ENCODE measurements at places on chromosomes 2 and 18. TPM values are rescaled to one million over a fixed set of nuclear protein-coding genes. Genes with fewer than 3 reads are reported as not detected.

GRCh38 chr2:193774166-193774565 is 1579.4 kb upstream of the TMEFF2 start:
- DNase-seq = no peak

GRCh38 chr2:178070824-178071223 is 1.8 kb downstream of the PDE11A start:
- DNase-seq = no peak

DNA sequence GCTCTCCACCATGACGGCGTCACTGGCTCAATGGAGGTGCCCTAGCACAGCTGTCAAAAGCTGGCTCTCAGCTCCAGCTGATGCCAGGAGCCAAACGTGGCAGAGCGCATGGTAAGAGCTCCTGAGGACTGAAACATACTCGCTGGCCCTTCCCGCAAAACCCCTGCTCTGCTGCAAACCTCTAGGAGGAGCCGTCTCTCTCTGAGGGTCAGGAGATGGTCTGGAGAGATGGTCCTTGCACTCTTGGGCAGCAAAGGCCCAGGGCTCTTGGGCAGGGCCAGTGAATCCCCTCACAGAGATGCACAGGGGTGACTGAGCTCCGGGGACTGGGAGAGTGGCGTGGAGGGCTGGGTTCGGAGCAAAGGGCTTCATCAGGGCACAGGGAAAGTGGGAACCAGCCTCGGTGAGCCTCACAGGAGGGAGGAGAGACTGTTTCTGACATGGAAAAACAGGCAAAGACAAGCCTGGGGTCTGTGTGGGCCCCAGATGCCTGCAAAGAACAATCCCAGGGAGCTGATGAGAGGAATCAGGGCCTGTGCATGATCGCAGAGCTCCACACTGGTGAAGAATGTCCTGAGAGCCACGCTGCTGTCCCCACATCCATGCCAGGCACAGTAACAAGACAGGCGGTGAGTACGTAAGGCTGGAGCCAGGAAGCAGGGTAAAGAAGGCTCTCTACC is 17.2 kb downstream of the SNORC start:
- DNase-seq = no peak

DNA sequence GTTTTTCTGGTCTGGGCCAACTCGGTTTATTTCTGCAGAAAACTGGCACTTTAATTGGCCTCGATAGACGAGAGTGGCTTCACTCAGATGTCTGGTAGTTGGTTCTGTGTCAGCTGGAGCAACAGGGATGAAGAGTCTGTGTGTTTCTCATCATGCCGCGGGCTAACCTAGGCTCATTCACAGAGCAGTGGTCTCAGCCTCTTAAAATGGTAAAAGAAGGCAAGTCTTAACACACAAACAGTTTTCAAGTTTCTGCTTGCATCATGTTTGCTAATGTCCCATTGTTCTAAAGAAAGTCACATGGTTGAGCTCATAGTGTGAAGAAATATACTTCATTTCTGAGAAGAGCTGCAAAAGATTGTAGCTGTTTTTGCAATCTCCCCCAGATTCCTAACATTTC is 37.5 kb upstream of the ANXA4 start:
- DNase-seq = no peak

- no peak for DNase-seq
Measured at GRCh38 chr18:21298351-21298750, 56.3 kb downstream of the GREB1L start.

- no peak for DNase-seq
Measured at GRCh38 chr2:134233728-134234136, 20.1 kb upstream of the MGAT5 start.

- DNase-seq = no peak
Measured at GRCh38 chr2:157233506-157233905, 24.0 kb upstream of the GALNT5 start.

DNA sequence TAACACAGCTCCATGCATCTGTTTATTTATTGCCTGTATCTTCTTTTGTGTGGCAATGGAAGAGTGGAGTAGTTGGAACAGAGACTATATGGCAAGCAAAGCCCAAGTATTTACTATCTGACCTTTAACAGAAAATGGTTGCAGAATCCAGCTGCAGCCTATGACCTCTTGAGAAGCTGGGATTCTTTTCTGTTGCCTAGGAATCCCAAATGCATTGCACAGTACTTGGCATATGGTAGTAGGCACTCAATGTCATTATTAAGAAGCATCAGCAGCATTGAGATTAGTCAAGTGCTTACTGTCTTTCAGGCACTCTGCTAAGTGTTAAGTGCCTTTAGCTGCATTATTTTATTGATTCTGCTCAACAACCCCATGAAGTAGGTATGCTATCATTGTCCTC is 331.6 kb downstream of the CCDC85A start:
- DNase-seq = no peak

GRCh38 chr2:138391946-138392345 is 109.6 kb upstream of the SPOPL start:
- DNase-seq = no peak

DNA sequence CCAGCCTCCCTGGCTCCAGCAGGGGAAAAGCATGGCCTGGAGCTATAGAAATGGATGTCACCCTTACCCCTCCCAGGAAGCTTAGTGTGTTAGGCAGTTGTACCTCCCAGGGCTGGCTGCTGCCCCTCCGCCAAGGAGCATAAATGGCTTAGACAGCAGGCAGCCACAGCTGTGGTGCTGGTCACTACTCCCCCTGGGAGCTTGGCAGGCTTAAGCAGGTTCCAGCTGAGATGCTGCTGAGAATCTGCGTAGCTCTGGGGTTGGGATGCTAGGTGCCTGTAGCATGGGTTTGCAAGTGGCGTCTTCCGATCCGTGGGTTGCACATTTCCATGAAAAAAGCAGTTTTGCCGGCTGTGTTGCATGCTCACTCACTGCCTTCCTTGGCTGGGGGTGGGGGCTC is 369.7 kb downstream of the CTNNA2 start:
- DNase-seq = no peak

DNA sequence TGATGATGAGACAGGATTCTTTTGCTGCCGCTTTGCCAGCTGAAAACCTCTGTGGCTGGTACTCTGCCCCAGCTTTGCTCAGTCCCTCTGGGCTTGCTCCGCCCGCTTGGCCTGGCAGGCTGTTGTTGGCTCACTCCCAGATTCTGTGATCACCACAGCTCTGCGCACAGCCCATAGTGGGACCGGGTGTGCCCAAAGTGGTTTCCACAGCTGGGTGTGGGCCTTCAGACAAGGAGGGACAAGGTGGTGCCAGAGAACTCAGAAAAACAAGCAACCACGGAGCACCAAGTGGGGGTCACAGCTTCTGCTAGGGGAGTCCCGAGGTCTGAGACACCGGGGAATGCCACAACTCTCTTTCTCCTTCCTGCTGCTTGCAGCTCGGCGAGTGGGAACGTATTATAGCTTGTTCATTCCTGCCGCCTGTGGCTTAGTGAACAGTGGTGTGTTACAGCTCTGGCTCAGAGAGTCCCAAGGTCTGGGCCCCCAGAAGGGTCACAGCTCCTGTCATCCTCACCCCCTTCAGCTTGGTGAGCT is 9.2 kb upstream of the KYNU start:
- no peak for DNase-seq

DNA sequence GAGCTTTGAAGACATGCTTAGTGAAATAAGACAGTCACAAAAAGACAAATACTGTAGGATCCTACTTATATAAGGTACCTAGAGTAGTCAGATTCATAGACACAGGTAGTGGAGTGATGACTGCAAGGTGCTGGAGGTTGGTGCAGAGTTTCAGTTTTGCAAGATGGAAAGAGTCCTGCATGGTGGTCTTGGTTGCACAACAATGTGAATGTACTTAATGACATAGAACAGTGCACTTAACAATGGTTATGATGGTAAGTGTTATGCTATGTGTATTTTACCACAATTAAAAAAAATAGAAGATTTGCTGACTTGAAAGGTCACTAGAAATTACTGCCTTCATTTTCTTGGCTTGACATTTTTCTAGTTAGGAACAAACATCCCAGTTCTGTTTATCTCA is 9.5 kb downstream of the CERS6 start:
- no peak for DNase-seq

DNA sequence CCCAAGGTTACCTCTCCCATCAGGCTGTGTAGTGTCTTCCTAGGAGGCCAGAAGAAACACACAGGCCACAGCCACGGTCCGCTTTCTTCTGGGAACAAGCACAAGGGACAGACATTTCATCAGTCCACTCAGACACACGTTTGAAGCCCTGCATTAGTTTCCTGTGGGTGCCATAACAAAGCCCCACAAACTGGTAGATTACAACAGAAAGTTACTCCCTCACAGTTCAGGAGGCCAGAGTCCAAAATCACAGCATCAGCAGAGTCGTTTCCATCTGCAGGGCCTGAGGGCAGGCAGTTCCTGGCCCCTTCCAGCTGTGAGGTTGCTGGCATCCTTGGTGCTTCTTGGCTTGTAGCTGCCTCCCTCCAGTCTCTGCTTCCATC is 8.8 kb upstream of the PRLH start:
- DNase-seq = no peak

GRCh38 chr2:141508806-141509595 is 621.8 kb downstream of the LRP1B start:
- DNase-seq = no peak

DNA sequence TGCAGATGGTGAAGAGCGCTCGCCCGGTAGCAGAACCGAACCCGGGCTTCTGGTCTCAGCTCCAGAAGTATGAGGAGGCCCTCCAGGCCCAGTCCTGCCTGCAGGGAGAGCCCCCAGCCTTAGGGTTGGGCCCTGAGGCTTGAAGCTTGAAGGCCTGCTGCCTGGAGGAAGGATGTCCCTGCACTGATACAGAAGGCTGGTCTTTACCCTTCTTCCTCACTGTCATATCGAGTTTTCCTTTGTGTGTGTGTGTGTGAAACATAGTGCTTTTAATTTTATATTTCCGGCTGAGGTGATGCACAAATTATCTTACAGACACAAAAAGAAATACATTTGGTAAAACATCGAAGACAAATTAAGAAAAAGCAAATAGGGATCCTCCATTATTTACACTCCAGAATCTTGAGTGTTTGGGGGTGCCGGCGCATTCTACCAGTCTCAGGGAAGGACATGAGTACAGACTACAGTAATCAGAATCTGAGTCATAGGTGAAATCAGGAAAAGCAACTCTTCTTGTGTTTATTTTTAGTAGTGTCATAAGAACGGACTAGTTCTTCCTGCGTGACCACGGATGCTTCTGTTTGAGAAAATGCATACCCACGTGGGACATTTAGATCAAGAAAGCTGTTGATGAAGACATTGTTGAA is 1.3 kb downstream of the DUSP28 start:
- peak; percentile 53 for DNase-seq

Gene CFAP210
- total RNA-seq = not detected

Gene PREB
- 49.5 TPM for total RNA-seq

Gene ITM2C
- total RNA-seq = 13.0 TPM

Gene PROKR1
- not detected for total RNA-seq

Gene AMER3
- total RNA-seq = not detected

Gene SLC40A1
- total RNA-seq = 4.1 TPM

Measured in activated naive CD4-positive, alpha-beta T cell treated with anti-CD3 and anti-CD28 coated beads for 36 hours (primary cell).